Mesothelial cell of epicardium (in vitro differentiated cells): ENCODE measurements at places on chromosomes 5 and 9. TPM values are rescaled to one million over a fixed set of nuclear protein-coding genes. Genes with fewer than 3 reads are reported as not detected.

Gene CCL21
- not detected in 3 replicates for total RNA-seq

Gene BOD1
- 90.6 to 91.9 TPM (median 91.2 TPM) in 3 replicates for total RNA-seq

Gene CACNA1B
- 0.75 to 0.87 TPM (median 0.81 TPM) in 3 replicates for total RNA-seq

Gene AHRR
- total RNA-seq = 10.7 to 12.7 TPM (median 10.9 TPM) in 3 replicates

Gene SV2C
- total RNA-seq = 0.02 to 0.18 TPM (median 0.05 TPM) in 3 replicates

Gene KIF27
- total RNA-seq = 11.6 to 13.7 TPM (median 13.2 TPM) in 3 replicates

Gene ANKRD34B
- 0.09 to 0.14 TPM in 2 of 3 replicates, not detected in the other for total RNA-seq

Gene FAM81B
- 2.7 to 4.3 TPM (median 4.0 TPM) in 3 replicates for total RNA-seq

Gene SEMA5A
- 20.0 to 26.7 TPM (median 23.1 TPM) in 3 replicates for total RNA-seq

Gene TAL2
- total RNA-seq = 0.47 to 0.99 TPM (median 0.84 TPM) in 3 replicates

Gene C1QTNF2
- 1.3 to 1.8 TPM (median 1.4 TPM) in 3 replicates for total RNA-seq

DNA sequence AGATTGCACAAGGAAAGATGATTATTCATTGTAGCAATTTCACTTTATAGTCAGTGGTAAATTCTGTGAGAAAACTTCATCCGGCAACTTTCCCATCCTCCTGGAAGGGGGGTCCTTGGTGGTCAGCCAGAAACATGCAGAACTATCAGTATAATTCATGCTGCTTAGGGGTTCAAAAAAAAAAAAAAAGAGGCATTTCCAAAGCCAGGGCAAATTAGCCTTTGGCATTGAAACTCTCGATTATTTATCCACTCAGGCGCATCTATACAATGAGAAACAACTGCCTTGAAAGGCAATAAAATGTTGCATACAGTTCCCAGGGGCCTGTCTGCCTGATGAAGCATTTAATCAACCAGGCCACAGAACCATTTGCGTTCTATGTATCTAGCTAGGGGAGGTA, 263.3 kb downstream of the TMEM167A start:
- no peak for DNase-seq

GRCh38 chr5:135345956-135346731, 52.9 kb downstream of the MACROH2A1 start:
- DNase-seq = no peak

- no peak for DNase-seq
Measured at GRCh38 chr9:97397220-97397619, 14.7 kb upstream of the TDRD7 start.

- DNase-seq = no peak
Measured at GRCh38 chr9:108104991-108105390, 615.4 kb upstream of the KLF4 start.

- no peak for DNase-seq
Measured at GRCh38 chr9:15352306-15352705, 45.3 kb upstream of the TTC39B start.

DNA sequence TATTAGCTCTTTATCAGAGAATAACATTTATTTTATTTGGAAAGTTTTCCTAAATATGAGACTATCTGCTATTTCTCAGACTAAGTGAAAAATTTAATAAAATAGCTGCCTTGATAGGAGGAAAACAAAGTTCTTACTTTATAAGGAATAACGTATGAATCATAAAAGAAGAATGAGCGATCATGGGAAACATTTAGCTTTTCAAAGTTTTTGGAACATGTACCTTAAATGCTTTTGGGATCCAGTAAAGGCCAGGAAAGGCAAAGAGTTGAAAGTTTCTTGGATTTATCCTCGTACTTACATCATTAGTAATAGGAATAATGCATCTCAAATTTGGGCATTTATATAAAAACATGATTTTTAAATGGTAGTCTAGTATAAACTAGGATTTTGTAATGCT, 19.4 kb downstream of the OGN start:
- DNase-seq = no peak

GRCh38 chr5:83450967-83451248, 20.6 kb upstream of the VCAN start:
- no peak for DNase-seq

DNA sequence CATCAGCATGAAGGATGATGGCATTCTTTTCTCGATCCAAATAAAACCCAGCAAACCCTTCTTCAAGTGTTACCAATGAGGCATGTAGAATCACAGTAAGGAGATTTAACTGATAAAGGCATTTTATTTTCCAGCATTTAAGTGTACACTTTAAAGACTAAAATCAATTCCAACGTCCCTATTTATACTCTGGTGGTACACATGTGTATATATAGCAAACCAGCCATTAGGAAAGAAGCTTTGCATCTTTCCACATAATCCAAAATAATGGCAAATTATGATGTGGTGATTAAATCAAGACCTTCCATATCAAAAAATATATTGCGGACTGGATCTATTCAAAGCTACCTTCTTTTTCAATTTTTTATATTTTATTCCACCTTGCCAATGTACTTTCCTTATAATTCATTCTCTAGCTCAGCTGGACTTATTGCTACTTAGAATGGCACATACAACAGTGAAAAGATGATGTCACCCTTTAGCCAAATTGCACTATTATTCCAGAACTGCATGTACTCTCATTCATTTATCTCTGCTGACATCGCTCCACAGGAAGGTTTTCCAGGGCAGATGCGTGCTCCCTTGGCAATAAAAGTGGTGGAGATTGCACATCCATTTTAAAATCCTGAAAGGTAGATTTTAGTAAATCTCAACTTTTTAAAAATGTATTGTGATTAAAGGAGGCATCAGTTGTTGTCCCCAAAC, 63.3 kb upstream of the SLC30A5 start:
- no peak for DNase-seq

- no peak for DNase-seq
Measured at GRCh38 chr5:61697809-61698558, 365.9 kb downstream of the ZSWIM6 start.

GRCh38 chr9:86072394-86072877, 26.9 kb downstream of the GOLM1 start:
- no peak for DNase-seq

GRCh38 chr5:73174100-73174815, 1.3 kb downstream of the TMEM174 start:
- DNase-seq = no peak

GRCh38 chr5:160452795-160453194, 31.1 kb downstream of the PTTG1 start:
- DNase-seq = no peak

DNA sequence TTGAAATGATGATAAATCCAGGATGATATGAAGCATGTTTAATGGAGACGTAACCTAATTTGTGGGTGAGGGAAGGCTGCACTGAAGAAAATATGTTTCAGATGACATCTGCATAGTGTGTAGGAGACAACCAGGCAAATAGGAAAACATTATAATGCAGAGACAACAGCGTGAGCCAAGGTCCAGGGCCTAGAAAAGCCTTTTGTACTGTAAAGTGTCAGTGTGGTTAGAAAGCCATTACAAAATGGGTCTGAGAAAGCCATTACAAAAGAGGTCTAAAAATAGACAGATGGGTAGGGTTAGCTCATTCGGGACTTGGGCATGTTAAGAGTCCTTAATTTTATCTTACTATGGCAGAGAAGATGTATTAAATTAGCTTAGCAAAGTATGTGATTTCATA, 14.9 kb upstream of the GABRG2 start:
- no peak for DNase-seq

DNA sequence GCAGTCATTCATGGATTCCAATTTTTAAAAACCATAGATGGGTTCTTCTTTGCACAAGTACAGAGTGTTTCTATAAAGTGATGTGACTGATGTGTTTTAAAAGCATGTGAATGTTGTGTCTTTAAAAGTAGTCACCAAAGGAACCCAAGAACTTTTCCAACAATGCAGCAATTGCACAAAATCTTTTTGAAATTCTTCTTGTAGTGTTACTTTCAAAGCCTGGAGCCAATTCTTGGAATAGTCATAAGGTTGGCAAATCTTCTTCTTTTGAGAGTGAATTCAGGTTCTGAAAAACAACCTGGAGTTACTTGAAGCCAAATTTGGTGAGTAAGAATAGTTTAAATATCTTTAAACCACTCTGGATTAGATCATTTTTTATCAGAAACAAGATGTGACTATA, 10.5 kb downstream of the GRAMD2B start:
- no peak for DNase-seq

DNA sequence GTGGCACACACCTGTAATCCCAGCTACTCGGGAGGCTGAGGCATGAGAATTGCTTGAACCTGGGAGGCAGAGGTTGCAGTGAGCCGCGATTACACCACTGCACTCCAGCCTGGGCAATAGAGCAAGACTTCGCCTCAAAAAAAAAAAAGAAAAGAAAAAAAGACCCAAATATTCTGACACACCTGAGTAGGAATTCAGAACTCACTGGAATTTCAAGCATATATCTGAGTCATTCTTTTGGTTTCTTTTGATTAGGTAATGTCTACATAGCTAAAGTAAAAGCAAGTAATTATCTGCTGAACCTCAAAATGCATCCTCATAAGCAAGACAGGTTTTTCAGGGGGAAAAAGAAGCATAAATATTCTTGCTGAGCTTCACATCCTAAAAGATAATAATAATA, 35.9 kb downstream of the ANKRD31 start:
- DNase-seq = no peak

DNA sequence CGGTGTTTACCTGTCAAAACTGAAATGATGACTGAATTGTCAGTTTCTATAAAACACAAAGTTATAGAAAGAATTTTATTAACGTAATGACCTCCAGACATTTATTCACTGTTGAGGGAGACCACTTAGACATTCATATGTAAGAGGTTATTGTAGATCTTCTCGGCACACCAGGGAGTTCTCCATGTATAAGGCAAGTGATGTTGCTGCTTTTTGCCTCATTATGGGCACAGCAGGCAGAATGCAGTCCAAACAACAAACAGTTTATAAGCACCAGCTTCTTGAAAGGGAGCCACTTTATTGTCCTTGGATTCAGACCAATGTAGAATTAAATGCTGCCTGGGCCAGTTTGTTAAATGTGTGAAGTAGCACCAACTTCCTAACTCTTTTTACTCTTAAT, 66.7 kb downstream of the C7 start:
- DNase-seq = no peak

GRCh38 chr9:107513464-107514100, 24.0 kb upstream of the KLF4 start:
- DNase-seq = no peak

DNA sequence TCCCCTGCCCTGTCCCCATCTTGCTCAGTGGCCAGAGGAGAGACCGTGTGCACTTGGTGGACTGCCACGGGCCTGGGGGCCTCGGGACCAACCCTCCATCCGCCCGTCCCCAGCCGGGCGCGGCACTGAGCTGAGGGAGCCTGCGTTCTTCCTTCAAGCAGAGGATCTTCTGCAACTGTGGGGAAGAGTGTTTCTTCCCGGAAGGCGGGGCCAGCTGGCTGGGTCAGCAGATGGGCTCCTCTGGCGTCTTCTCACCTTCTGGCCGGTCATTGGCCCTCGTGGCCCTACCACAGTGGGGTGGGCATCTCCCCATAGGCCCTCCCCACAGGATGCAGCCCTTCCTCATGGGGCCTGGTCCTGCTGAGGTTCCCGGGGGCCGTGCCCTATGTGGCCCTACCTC, 17.4 kb downstream of the RXRA start:
- DNase-seq = no peak

GRCh38 chr9:35932735-35933134, 23.4 kb downstream of the SPAAR start:
- no peak for DNase-seq

DNA sequence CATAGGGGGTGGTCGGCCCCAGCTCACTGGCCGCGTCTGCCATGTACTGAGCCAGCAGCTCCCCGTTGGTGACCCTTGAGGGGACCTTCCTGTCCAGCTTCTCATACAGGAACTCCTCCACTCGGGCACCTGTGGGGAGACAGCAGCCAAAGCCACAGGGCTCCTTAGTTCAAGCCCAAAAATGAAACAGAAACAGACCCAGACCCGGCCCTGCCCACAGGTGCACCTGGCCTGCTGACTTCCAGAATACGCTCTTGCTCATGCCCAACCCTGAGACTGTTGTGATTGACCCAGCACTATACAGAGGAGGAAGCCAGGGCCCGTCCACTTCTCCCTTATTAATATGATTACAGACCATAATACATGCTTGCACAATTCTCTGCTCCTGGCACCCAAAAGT, 7.0 kb downstream of the SH3GLB2 start:
- DNase-seq = no peak

DNA sequence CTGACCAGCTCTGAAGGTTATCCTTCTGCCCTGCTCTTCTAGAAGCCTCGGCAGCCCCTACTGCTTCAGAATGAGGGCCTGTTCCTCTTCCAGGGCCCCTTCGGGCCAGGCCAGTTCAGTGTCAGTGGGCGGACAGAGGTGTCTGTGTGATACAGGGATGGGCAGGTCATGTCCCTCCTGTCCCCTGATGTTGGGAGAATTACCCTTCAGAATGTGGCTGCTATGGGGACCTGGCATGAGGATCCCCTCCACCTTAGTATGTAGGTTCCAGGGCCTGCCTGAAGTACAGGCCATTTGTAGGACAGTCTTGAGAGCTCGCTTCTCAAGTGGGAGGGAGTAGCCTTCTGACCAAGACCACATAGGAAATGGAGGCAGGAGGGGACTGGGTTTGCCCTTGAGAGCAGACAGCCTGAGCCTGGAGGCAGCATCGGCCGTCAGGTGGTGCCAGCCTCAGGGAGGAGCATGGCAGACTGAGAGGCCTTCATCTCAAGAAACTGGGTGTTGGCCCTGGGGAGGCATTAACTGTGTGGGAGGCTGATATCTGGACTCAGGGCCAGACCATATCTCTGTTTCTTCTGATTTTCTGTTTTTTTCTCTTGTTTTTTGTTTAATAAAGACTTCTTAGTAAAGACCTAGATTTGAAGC, 32.0 kb downstream of the ANGPTL2 start:
- no peak for DNase-seq

GRCh38 chr9:33637881-33638280, 113.8 kb downstream of the ANKRD18B start:
- no peak for DNase-seq

GRCh38 chr5:74123929-74124328, 497.9 kb downstream of the ARHGEF28 start:
- no peak for DNase-seq

DNA sequence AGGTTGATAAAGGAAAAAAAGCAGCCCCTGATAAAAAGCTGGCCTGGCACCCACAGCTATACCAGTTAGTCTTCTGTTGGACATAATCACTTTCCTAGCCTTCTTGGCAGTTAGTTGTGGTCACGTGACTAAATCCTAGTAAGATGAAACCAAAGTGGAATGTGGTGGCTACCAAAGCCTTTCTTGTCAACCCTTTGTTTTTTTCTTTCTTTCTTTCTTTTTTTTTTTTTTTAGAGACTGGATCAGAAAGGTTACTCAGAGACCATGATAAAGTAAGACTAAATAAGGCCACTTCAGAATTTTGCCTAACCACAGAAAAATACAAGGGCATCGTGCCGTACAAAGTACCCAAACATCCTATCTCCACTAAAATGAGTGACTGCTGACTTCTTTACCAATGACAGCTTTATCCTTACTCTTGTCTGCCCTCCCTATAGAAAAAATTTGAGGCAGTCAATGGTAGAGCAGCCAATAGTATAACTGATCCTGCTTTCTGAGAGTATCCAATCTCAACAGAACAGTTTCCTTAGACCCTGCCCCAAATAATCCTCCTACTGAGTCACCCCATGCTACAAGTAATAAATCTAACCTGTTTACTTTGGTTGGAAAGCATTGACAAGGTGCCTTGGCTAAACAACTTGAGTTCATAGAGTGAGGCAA, 14.2 kb upstream of the KIF27 start:
- DNase-seq = no peak

- no peak for DNase-seq
Measured at GRCh38 chr5:116739571-116739970, 164.9 kb upstream of the SEMA6A start.

- no peak for DNase-seq
Measured at GRCh38 chr5:72223371-72223770, 96.7 kb downstream of the MRPS27 start.
